GM10248 (cell line): ENCODE measurements at places on chromosomes 4 and X.

- no peak for DNase-seq
These were observed 19.5 kb downstream of the EFNB1 start for GRCh38 chrX:68848189-68848940.

DNA sequence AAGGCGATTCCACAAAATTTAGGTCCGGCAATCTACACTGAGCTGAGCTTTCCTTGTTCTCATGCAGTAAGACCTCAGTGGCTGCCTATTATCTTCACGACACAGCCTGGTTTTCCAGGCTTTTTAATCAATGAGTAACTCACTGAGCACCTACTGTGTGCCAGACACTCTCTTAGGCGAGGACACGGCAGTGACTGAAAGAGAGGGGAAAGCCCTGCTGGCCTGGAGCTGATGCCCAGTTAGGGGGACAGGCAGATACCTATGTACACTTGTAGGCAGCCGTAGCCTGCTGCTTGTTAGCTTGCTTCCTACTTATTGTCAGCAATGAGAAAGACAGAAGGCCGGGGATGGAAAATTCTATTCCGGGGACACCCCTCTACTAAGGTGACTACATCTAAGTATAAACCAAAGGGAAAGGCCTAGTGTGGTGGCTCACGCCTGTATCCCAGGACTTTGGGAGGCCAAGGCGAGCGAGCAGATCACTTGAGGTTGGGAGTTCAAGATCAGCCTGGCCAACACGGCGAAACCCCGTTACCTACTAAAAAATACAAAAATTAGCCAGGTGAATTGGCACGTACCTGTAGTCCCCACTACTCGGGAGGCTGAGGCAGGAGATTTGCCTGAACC lies 3.8 kb downstream of the WDR1 start:
- DNase-seq = no peak

DNA sequence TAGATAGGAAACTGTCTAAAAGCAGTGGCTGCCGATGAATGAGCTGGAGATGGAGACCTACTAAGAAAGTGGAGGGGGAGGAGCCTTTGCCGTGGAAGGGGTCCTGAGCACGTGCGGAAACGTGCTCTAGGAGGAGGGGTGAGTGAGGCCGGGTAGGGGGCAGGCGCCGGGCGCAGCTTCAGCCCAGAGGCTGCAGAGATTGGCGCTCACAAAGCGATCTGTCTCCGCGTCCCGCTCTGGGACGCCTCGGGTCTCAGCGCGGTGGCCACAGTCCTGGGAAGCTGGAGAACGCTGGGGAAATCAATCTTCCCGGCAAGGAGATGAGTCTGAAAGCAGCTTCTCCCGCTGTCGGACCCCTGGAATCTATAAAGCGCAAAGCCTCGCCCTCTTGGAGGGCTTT lies 444 bp upstream of the ARHGAP6 start:
- DNase-seq = peak; percentile 24

DNA sequence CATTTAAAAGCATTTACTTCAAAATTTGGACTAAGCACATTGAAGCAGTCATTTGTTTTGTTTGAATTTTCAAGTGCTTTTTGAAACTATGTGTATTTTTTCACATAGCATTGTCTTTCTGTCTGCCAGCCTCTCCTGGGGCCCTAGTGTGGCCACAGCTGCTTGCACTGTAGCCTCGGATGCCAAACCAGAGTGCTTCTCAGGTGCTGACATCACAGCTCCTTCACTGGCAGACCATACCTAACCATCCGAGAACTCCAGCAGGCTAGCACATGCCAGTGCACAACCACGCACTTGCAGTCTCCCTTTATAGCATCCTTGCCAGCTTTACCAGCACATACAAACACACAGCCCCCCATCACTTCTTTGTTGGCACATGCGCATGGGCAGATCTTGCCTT lies 1019.7 kb downstream of the STPG2 start:
- DNase-seq = no peak

DNA sequence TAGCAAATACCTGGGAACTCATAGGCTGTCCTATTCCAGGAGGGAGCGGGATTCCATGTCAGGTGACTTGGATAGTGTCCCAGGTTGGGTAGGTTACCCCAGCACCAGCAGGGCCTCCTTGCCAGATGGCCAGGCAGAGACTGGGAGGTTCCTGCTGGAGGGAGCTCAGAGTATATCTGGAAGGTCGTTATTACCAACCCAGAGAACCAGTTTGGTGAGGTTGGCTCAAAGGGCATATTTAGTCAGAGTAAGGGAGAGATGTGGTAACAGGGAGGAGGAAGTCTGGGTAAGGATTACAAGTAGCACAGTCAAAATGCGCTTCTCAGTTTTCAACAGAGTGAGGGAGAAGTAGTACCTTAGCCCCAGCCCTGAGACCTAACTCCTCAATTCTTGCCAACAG lies 53.3 kb upstream of the LNX1 start:
- no peak for DNase-seq

- no peak for DNase-seq
These were observed 947.8 kb downstream of the C4orf33 start for GRCh38 chr4:130043732-130044160.

GRCh38 chr4:84965553-84966381 lies 723 bp downstream of the WDFY3 start:
- DNase-seq = peak; percentile 9

DNA sequence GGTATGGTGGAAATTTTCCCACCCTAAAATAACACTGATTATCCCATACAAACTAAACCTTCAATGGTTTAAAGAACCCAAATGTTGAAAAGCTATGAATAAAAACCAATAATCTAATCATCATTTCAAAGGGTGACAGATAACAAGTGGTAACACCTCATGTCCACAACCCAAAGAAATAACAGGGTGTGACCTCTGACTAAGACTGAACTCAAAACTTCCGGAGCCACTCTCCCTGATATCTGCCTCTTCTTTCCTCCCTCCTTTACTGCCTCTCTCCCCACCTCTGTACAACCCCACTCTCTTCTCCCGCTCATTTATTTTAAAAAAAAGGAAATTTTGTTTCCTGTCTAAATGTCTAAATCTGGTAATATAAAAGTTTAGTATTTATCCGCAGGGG lies 11.5 kb downstream of the FBXW7 start:
- DNase-seq = no peak

GRCh38 chr4:9811806-9812205 lies 30.4 kb downstream of the DRD5 start:
- no peak for DNase-seq

- no peak for DNase-seq
These were observed 512.5 kb upstream of the HTR2C start for GRCh38 chrX:114071412-114071811.

- DNase-seq = no peak
These were observed 5.7 kb upstream of the RHOH start for GRCh38 chr4:40190880-40191815.

DNA sequence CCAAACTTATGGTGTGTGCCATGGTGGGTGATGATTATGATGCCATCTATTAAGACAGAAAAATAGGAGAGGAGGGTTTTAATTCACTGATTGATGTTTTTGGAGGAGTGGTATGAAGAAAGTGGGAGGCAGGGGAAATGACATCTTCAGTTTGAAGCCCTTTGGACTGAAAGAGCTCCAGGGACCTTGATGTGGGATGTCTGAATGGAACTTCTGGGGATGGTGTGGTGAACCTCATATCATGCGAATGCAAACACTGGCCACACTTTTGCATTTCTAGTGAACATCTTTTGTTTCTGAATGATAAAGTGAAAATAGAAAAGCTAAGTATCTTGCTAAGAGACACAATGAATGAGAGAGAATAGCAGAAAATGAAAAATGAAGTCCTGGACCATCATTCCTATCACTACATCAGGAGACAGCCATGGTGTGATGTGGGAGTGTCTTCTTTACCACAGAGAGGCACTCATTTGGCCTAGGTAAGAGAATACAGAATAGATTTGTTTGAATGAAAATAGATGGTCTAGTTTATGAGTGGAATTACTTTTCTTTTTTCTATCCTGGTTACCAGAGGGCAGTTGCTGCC lies 123.5 kb downstream of the ZNF827 start:
- DNase-seq = no peak
